ENCODE measurements at places on chromosomes 6 and 20.

- DNase-seq: peak; percentile 65
Observed at GRCh38 chr20:17059465-17059864, 167.4 kb upstream of the PCSK2 start.

DNA sequence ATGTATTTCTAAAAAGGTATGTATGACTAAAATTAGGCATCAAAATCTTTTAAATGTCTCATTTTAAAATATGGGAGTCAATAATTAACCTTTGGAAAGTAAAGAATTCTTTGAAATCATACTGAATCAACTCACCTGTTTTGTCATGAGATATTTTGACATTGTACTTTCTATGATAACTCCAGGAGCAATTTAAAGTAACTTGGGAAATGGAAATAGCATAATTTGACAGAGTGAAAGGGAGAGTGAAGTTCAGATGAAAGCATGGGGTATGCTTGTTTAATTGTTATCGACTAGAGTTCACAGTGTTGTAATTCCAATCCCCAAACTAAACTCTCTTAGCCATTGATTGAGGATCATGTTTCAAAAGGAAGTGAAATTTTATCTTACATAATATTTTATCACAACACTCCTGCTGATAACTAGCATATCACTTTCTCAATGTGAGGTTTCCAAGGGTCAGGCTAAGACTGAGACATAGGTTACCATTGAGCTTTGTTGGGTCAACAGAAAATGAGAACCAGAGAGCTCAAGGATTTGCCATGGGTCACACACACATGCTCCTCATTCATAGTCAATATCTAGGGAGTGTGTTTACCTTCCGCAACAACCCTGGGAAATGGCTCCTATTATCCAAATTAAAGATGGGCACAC, 2.3 kb downstream of the GSTA1 start:
- no peak for DNase-seq

DNA sequence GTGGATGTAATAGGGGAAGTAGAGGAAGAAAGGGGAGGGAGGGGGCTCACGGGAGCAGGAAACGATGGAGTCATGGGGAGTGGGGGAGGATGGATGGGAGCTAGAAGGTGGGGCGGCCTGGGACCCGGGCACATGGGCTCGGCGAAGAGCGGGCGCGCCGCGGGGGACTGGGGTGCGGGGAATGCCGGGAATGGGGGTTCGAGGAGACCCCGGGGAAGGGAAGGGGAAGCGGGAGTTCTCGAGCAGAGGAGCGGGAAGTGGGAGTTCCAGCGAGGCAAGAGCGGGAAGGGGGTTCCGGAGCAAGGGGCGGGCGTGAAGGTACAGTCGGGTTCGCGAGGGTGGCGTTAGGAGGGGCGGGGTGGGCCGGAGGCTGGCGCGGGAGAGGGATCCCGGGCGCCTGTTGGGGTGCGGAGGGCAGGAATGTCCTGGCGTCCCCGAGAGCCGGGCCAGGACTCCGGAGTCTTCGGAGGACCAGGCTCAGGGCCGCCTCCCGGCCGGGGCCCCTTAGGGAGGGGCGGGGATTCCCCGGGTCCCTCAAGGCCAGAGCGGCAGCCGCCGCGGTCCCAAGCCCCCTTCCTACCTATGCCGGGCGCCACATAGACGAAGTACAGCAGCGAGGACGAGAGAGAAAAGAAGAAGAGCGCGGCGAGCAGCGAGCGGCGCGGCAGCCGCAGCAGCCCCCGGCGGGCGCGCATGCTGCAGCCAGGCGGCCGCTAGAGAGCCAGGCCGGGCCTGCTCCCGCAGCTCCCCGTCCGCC, 504 bp downstream of the B4GALT5 start:
- peak; percentile 47 for DNase-seq

GRCh38 chr6:113630738-113631535, 226.2 kb upstream of the MARCKS start:
- peak; percentile 29 for DNase-seq

DNA sequence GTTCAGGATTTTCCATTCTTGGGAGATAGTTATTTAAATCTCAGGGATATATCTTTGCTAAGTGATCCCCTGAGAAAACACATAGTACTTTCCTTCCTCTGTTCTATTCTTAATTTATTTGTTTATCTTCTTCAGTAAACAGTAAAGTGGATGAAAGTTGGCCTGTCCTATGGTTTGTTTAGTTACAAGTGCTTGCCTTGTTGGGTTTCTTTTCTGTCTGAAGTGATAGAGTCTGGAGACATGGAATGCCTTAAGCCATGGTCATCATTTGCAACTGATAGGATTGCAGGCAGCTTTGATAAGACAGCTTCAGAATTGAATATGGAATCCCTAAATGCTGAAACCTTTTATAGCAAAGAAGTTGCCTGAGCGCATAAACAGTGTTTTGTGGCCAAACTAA, 4.9 kb downstream of the ADGRG6 start:
- no peak for DNase-seq

- no peak for DNase-seq
Observed at GRCh38 chr6:83310046-83310445, 116.9 kb downstream of the RWDD2A start.

DNA sequence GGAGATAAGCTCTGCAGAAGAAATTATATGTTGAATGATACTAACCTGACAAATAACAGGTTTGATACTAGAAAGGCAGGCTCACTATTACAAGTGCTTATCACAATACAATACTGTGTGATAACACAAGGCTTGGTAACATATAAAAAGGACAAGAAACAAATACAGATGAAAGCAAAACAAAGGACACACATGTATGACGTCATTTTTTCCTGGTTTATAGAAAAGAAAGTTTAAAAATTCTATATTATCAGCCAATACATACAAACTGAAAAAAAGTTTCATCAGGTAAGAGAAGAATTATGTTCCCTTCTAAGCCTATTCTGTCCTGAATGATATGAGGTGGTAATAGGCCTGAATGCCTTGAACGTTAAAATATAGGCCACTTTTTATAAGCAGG, 32.3 kb upstream of the MCM9 start:
- DNase-seq: no peak

DNA sequence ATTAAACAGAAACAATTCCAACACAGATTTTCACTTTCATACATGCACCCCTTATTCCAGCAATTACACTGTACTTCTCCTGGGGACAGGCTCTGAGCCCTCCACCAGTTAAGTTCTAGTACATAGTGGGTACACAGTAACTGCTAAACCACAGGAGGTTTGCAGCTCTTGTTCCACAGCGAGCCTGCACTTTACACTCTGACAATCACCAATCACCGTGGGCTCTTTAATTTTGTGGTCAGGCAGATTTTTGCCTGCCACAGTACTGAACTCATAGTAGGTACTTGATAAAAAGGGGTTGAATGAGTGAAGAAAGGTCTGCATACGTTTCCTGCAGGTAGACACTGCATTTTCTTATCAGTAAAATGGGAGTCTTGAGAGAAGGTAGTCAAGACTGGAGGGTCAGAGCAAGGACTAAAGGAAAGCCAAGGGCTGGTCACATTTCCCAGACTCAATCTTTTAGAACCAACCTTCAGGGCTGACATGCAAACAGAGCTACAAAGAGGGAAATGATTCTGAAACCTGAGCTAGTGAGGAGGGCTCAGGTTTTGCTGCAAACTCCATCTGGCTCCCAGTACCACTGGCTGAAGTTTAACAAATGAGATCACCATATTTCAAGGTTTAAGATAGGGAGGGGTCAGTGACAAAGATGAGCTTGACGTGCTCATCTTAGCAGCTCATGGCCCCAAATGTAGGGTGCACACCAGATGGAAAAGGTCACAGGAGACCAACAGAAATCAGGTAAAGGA, 404.6 kb downstream of the BTBD9 start:
- no peak for DNase-seq

GRCh38 chr20:11234608-11235007, 560.8 kb upstream of the JAG1 start:
- no peak for DNase-seq

- DNase-seq: no peak
Observed at GRCh38 chr6:169589293-169589692, 112.5 kb downstream of the WDR27 start.

DNA sequence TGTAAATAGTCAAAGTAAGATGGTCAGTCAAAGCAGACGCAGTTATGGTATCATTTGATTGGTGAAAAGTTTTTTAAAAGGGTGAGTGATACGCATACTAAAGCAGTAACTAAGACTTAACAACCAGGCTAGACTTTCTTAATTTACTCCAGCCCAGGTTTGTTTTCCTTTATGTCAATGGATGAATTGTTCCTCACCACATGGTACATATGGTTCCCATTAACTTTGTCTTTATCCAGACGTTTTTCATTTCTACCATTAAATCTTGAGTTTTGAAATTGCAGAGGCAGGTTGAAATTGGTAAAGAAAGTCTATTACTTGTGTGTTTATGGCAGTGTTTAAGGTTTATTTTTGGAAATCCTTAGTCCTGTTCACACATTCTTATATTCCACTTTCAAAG, 98.5 kb upstream of the SCGN start:
- DNase-seq: no peak
